ENCODE measurements at places on chromosomes 12 and 14.

DNA sequence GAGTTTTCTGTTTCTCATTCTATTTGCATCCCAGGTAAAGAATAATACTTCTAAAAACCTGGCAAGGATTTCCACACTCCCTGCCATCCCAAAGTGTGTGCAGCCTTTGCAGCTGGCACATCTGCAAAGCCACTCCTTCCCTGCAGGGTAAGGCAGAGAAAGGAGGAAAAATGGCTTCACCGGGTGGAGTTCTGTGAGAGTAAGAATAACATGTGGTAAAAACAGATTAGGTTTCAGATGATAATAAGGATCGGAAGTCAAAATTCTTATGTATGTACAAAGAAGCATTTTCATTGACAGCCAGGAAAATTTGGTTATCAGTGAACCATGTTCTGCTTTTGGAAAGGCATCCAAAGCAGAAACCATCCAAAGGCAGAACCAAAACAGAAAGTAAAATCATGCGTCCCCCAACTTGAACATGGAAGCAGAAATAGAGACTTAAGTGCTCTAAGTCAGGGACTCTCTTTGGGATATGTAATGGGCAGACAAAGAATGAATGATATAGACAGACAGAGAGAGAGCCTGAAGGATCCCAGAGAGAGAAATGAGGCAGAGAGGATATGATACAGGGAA, 192.6 kb upstream of the CCDC196 start:
- DNase-seq: no peak
- H3K4me1 ChIP-seq: no peaks in the 10 kb centered on the region
- H3K4me3 ChIP-seq: no peak overlapping the region
- H3K27ac ChIP-seq: no peak overlapping the region
- H3K36me3 ChIP-seq: no peaks in the 10 kb centered on the region

- H3K27ac ChIP-seq: no peak overlapping the region
- no peaks in the 10 kb centered on the region for H3K27me3 ChIP-seq
- no peaks in the 10 kb centered on the region for H3K36me3 ChIP-seq
- no peak overlapping the region for H3K4me3 ChIP-seq
Measured at GRCh38 chr12:41254004-41254914, 66.1 kb downstream of the PDZRN4 start.

DNA sequence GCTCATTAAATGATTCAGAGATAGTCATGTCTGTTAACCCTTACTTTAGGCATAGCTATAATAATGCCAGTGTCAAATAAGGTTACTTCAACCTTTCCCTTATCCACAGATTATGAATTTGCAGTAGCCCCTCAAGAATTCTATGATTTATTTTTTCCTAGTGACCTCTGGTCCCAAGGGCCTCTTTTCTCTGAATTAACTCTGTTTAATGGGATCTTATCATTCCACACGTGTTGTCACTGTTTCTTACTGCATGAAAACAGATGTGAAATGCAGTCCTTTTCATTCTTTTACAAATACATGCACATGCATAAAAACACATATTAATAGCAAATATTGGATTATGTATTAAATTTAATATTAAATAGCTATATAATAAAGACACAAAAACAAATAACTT, 667.7 kb upstream of the FOXG1 start:
- no peak overlapping the region for H3K4me3 ChIP-seq
- no peak overlapping the region for H3K27ac ChIP-seq
- no peak for DNase-seq

DNA sequence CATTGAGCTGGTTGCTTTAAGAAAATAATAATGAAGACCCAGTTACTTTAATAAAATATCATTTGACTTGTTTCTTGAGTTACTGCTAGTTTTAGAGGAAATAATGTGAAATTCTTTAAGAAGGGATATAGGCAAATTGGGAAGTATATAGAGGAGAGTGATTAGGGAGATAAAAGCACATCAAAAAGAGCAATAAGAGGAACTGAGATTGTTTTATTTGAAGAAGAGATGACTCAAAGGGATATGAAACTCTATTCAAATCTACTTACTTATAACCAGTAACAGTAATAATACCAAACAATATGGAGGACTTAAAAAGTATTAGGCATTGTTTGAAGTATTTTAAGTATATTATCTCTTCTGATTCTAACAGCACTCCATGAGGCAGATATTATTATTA, 37.1 kb downstream of the LRRK2 start:
- H3K4me1 ChIP-seq: peaks cover 8% of the 10 kb centered on the region
- H3K36me3 ChIP-seq: no peaks in the 10 kb centered on the region
- no peak overlapping the region for H3K4me3 ChIP-seq
- no peak overlapping the region for H3K27ac ChIP-seq
- no peak for DNase-seq
- no peaks in the 10 kb centered on the region for H3K27me3 ChIP-seq

GRCh38 chr12:57984629-57985151, 43.3 kb downstream of the ATP23 start:
- H3K27me3 ChIP-seq: no peaks in the 10 kb centered on the region
- no peaks in the 10 kb centered on the region for H3K4me1 ChIP-seq
- no peak overlapping the region for H3K4me3 ChIP-seq
- H3K27ac ChIP-seq: no peak overlapping the region

- H3K36me3 ChIP-seq: no peaks in the 10 kb centered on the region
- H3K4me3 ChIP-seq: no peak overlapping the region
- DNase-seq: no peak
- H3K4me1 ChIP-seq: no peaks in the 10 kb centered on the region
- H3K27ac ChIP-seq: no peak overlapping the region
Measured at GRCh38 chr12:128695697-128696096, 128.1 kb downstream of the SLC15A4 start.

- no peak for DNase-seq
- peaks cover 59% of the 10 kb centered on the region for H3K27me3 ChIP-seq
- H3K4me3 ChIP-seq: peak overlapping the region; percentile 18
- no peaks in the 10 kb centered on the region for H3K36me3 ChIP-seq
- H3K4me1 ChIP-seq: peaks cover 15% of the 10 kb centered on the region
- no peak overlapping the region for H3K27ac ChIP-seq
Measured at GRCh38 chr12:2035431-2036055, 17.2 kb upstream of the CACNA1C start.

GRCh38 chr12:53975479-53976152, 862 bp upstream of the HOTAIR start:
- H3K27ac ChIP-seq: no peak overlapping the region
- H3K36me3 ChIP-seq: no peaks in the 10 kb centered on the region
- H3K27me3 ChIP-seq: peaks cover 100% of the 10 kb centered on the region
- no peak overlapping the region for H3K4me3 ChIP-seq
- peaks cover 27% of the 10 kb centered on the region for H3K4me1 ChIP-seq

Data from spleen (tissue), 13 donors.